ENCODE measurements at places on chromosomes 16 and 17.

GRCh38 chr16:85529489-85530369 is 83.4 kb upstream of the GSE1 start:
- no peaks in the 10 kb centered on the region for H3K27me3 ChIP-seq
- DNase-seq, result no peak
- no peak overlapping the region for H3K4me3 ChIP-seq
- H3K27ac ChIP-seq, result no peak overlapping the region
- H3K36me3 ChIP-seq, result no peaks in the 10 kb centered on the region

DNA sequence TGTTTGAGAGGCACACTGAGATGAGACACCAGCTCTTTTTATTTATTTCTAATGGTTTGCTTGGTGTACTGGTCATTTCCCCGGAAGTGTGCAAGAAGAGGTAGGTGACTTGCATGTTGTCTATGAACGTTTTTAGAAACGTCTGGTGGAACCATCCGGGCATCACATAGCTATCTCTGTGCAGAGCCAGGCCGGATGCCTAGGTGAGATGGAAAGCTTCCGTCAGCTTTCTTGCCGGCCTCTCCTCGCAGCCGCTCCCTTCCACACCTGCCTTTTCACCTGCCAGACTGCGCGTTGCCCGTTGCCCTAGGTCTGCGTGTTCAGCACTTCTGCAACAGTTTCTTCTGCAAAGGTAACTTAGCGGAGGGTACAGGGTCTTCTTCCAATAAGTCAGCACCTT is 416.0 kb downstream of the WWOX start:
- DNase-seq, result no peak
- no peak overlapping the region for H3K27ac ChIP-seq
- no peak overlapping the region for H3K4me3 ChIP-seq
- H3K36me3 ChIP-seq, result no peaks in the 10 kb centered on the region
- H3K4me1 ChIP-seq, result no peaks in the 10 kb centered on the region

DNA sequence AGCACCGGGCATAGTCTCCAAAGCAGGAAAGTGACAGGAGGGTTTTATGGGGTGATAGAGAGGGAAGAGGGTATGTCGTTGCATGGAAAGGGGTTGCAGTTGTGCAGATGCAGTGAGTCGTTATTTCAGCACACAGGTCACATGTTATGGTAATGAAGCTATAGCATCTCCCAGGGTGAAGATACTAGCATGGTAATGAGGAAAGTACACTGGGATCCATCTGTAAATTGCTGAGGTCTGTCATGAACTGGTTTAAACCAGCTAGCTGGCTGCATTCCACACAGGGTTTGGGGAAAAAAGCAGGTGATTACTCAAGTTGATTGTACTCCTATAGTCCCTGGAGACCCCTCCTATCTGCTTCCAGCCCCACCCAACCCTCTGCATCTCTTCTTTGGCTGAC is 11.7 kb downstream of the COX11 start:
- H3K36me3 ChIP-seq, result peaks cover 69% of the 10 kb centered on the region
- DNase-seq, result no peak
- H3K27me3 ChIP-seq, result no peaks in the 10 kb centered on the region
- no peaks in the 10 kb centered on the region for H3K4me1 ChIP-seq

DNA sequence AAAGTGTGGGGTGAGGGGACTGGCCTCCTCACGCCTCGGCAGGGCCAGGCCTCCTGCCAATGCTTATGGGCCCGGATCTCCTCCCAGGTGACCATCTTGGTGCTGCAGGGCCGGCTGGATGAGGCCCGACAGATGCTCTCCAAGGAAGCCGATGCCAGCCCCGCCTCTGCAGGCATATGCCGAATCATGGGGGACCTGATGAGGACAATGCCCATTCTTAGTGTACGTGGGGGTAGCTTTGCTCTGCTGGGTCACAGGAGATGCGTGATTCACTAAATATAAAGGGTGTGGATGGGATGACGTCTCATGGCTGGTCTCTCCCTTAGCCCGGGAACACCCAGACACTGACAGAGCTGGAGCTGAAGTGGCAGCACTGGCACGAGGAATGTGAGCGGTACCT is 19.5 kb downstream of the NUP85 start:
- no peak overlapping the region for H3K4me3 ChIP-seq
- peaks cover 86% of the 10 kb centered on the region for H3K36me3 ChIP-seq

GRCh38 chr17:76157759-76158158 is 16.7 kb upstream of the FOXJ1 start:
- H3K36me3 ChIP-seq, result peaks cover 84% of the 10 kb centered on the region
- H3K4me3 ChIP-seq, result no peak overlapping the region
- DNase-seq, result peak; percentile 12
- no peak overlapping the region for H3K27ac ChIP-seq

DNA sequence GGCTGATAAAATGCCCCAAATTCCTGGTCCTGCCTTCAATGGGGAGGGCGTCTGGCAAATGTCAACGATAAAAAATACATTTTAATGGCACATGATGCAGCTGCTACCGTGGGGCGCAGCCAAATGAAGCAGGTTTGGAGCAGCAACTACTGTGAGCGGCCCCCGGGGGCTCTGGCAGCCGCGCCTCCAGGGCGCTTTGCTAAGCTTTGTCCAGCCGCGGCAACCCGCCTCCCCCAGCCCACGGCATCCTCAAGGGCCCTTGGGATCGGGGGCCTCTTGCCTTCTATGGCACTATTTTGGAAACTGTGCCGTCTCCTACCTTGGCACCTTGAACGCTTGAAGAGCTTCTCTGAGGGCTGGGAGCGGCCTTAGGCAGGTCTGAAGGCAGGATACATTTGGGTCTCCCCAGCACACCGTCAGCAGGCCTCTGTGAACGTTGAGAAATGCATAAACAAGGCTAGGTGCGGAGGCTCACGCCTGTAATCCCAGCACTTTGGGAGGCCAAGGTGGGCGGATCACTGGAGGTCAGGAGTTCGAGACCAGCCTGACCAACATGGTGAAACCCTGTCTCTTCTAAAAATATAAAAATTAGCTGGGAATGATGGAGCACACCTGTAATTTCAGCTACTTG is 25.1 kb downstream of the TBX4 start:
- DNase-seq, result no peak
- H3K4me1 ChIP-seq, result no peaks in the 10 kb centered on the region
- peaks cover 25% of the 10 kb centered on the region for H3K27me3 ChIP-seq
- no peak overlapping the region for H3K27ac ChIP-seq
- no peaks in the 10 kb centered on the region for H3K36me3 ChIP-seq
- no peak overlapping the region for H3K4me3 ChIP-seq

- no peaks in the 10 kb centered on the region for H3K4me1 ChIP-seq
- H3K4me3 ChIP-seq, result no peak overlapping the region
- H3K27me3 ChIP-seq, result peaks cover 11% of the 10 kb centered on the region
Observed at GRCh38 chr16:88357317-88358022, 25.3 kb upstream of the ZNF469 start.

- no peaks in the 10 kb centered on the region for H3K27me3 ChIP-seq
- H3K36me3 ChIP-seq, result no peaks in the 10 kb centered on the region
- no peak overlapping the region for H3K4me3 ChIP-seq
- H3K27ac ChIP-seq, result no peak overlapping the region
- no peaks in the 10 kb centered on the region for H3K4me1 ChIP-seq
Observed at GRCh38 chr17:27155866-27156265, 138.0 kb upstream of the WSB1 start.

GRCh38 chr16:12582696-12583095 is 221.0 kb downstream of the CPPED1 start:
- DNase-seq, result peak; percentile 17
- peaks cover 2% of the 10 kb centered on the region for H3K27me3 ChIP-seq
- H3K4me3 ChIP-seq, result no peak overlapping the region
- no peaks in the 10 kb centered on the region for H3K36me3 ChIP-seq
- H3K27ac ChIP-seq, result no peak overlapping the region

GRCh38 chr16:61148930-61149329 is 887.3 kb downstream of the CDH8 start:
- H3K4me3 ChIP-seq, result no peak overlapping the region
- H3K27me3 ChIP-seq, result no peaks in the 10 kb centered on the region
- H3K4me1 ChIP-seq, result no peaks in the 10 kb centered on the region

GRCh38 chr16:10922328-10923145 is 19.7 kb downstream of the DEXI start:
- no peak overlapping the region for H3K27ac ChIP-seq
- H3K27me3 ChIP-seq, result no peaks in the 10 kb centered on the region
- H3K4me3 ChIP-seq, result no peak overlapping the region
- peaks cover 6% of the 10 kb centered on the region for H3K4me1 ChIP-seq
- H3K36me3 ChIP-seq, result peaks cover 44% of the 10 kb centered on the region
- DNase-seq, result no peak

- no peak overlapping the region for H3K27ac ChIP-seq
- no peaks in the 10 kb centered on the region for H3K4me1 ChIP-seq
- H3K27me3 ChIP-seq, result no peaks in the 10 kb centered on the region
- no peak for DNase-seq
- no peaks in the 10 kb centered on the region for H3K36me3 ChIP-seq
Observed at GRCh38 chr16:82562183-82562683, 64.5 kb upstream of the CDH13 start.

- H3K4me3 ChIP-seq, result no peak overlapping the region
- no peak for DNase-seq
- no peak overlapping the region for H3K27ac ChIP-seq
- H3K4me1 ChIP-seq, result peaks cover 1% of the 10 kb centered on the region
Observed at GRCh38 chr17:10797476-10798328, 6.2 kb downstream of the TMEM238L start.

- peaks cover 45% of the 10 kb centered on the region for H3K36me3 ChIP-seq
- DNase-seq, result no peak
- no peaks in the 10 kb centered on the region for H3K27me3 ChIP-seq
- no peak overlapping the region for H3K4me3 ChIP-seq
- H3K4me1 ChIP-seq, result peaks cover 27% of the 10 kb centered on the region
Observed at GRCh38 chr17:57397402-57397801, 141.1 kb downstream of the MSI2 start.

- no peaks in the 10 kb centered on the region for H3K27me3 ChIP-seq
- DNase-seq, result peak; percentile 73
- peaks cover 3% of the 10 kb centered on the region for H3K36me3 ChIP-seq
- H3K27ac ChIP-seq, result no peak overlapping the region
- peaks cover 31% of the 10 kb centered on the region for H3K4me1 ChIP-seq
Observed at GRCh38 chr16:53509906-53510703, 7.1 kb upstream of the AKTIP start.

DNA sequence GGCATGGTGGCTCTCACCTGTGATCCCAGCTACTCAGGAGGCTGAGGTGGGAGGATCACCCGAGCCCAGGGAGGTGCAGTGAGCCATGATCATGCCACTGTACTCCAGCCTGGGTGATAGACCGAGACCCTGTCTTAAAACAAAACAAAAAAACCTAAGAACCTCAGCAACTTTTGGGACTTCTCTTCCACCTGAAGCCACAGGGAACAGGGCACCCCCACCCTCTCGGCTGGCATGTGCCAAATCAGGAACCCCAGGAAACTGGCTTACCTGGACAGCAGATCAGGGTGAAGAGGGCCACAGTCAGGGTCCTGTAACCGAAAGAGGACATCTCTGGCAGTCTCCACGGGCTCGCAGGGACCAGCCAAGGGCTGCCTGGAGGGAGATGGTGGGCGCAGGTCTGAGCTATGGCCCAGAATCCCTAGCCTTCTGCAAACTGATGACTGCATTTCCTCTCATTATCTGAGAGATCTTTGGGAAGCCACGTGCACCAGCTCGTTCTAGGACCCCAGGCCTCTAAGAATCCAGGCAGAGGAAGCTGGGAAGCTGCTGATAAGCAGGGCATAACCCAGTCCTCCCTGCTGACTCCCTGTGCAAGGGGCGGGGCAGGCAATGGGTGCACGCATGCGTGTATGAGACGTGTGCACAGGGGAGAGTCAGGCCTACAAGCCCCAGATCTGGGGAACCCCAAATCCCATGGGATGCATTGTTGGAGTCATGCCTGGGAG is 8.4 kb downstream of the PRR29 start:
- H3K27me3 ChIP-seq, result no peaks in the 10 kb centered on the region
- peaks cover 92% of the 10 kb centered on the region for H3K36me3 ChIP-seq
- peak; percentile 26 for DNase-seq
- H3K27ac ChIP-seq, result peak overlapping the region; percentile 57

GRCh38 chr17:27354491-27355081 is 60.7 kb downstream of the WSB1 start:
- peak overlapping the region; percentile 83 for H3K4me3 ChIP-seq
- H3K27ac ChIP-seq, result peak overlapping the region; percentile 77
- DNase-seq, result no peak
- no peaks in the 10 kb centered on the region for H3K27me3 ChIP-seq

- peak overlapping the region; percentile 98 for H3K27ac ChIP-seq
- H3K27me3 ChIP-seq, result no peaks in the 10 kb centered on the region
- peaks cover 85% of the 10 kb centered on the region for H3K36me3 ChIP-seq
- peak overlapping the region; percentile 94 for H3K4me3 ChIP-seq
Observed at GRCh38 chr17:4944554-4945175, 3.7 kb downstream of the PFN1 start.

DNA sequence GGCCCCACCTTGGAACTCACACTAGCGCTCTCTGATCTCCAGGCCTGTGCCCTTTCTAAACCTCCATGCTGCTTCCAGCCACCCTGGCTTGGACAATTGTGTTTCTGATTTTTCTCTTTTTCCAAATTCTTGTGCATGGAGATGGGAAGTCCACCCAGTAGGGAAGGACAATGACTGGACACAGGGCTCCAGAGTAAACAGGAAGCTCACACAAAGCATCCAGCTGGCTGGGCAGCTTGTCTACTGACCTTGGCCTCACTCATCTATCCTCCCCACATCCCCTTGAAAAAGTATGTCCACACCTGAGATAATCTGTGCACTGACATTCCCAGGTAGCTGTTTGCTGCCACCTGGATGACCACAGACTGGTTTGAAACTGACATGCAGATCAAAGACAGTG is 331.2 kb upstream of the MAF start:
- no peaks in the 10 kb centered on the region for H3K4me1 ChIP-seq
- DNase-seq, result no peak
- H3K27me3 ChIP-seq, result no peaks in the 10 kb centered on the region
- H3K36me3 ChIP-seq, result no peaks in the 10 kb centered on the region
- H3K4me3 ChIP-seq, result no peak overlapping the region

- peaks cover 28% of the 10 kb centered on the region for H3K27me3 ChIP-seq
- H3K27ac ChIP-seq, result no peak overlapping the region
- DNase-seq, result no peak
- H3K4me3 ChIP-seq, result no peak overlapping the region
Observed at GRCh38 chr17:5672815-5673430, 88.6 kb upstream of the NLRP1 start.

- H3K4me3 ChIP-seq, result no peak overlapping the region
- peaks cover 79% of the 10 kb centered on the region for H3K36me3 ChIP-seq
- no peak overlapping the region for H3K27ac ChIP-seq
- no peaks in the 10 kb centered on the region for H3K27me3 ChIP-seq
Observed at GRCh38 chr17:2183346-2183745, 120.2 kb downstream of the SMG6 start.

GRCh38 chr17:78628547-78629435 is 51.6 kb upstream of the DNAH17 start:
- H3K4me3 ChIP-seq, result no peak overlapping the region
- no peak for DNase-seq
- no peaks in the 10 kb centered on the region for H3K27me3 ChIP-seq
- no peak overlapping the region for H3K27ac ChIP-seq
- peaks cover 24% of the 10 kb centered on the region for H3K4me1 ChIP-seq

GRCh38 chr17:8382052-8382879 is 727 bp downstream of the RPL26 start:
- H3K36me3 ChIP-seq, result peaks cover 58% of the 10 kb centered on the region
- peak overlapping the region; percentile 100 for H3K4me3 ChIP-seq
- H3K4me1 ChIP-seq, result peaks cover 58% of the 10 kb centered on the region
- no peaks in the 10 kb centered on the region for H3K27me3 ChIP-seq
- H3K27ac ChIP-seq, result peak overlapping the region; percentile 100
